Testis (tissue), 5 donors: ENCODE measurements at places on chromosomes 12 and 14.

GRCh38 chr14:30214461-30215090, 286.9 kb upstream of the PRKD1 start:
- peak; percentile 40 for DNase-seq

DNA sequence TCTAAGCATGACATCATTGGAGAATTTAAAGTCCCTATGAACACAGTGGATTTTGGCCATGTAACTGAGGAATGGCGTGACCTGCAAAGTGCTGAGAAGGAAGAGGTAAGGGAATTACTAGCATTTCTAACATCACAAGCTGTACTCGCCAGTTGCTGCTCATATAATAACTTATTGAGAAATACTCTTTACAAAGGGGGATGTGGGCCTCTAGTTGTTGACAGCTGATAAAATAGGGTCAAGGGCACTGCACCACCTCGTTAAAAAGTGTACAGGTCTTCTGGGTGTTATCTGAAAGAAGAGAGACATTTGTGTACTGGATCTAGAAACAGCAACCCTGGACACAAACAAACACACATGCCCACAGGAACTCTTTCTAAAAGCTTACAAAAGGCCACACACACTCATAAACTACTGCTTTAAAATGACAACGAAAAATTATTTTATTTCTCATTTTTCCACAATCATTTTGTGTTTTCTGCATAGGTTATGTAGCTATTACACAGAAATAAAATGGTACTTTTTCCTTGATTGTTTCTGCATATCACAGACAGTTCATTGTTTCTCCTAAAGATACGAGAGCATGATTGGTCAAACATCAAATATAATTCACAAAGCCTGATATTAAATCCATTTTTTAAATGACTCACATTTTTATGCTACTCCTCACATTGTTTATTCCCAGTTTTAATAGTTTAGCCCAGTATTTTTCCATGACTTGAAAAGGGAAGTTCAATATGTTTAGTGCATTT, 391.1 kb downstream of the PAWR start:
- DNase-seq, result no peak

- no peak for DNase-seq
Measured at GRCh38 chr12:104627231-104627989, 170.7 kb downstream of the CHST11 start.

DNA sequence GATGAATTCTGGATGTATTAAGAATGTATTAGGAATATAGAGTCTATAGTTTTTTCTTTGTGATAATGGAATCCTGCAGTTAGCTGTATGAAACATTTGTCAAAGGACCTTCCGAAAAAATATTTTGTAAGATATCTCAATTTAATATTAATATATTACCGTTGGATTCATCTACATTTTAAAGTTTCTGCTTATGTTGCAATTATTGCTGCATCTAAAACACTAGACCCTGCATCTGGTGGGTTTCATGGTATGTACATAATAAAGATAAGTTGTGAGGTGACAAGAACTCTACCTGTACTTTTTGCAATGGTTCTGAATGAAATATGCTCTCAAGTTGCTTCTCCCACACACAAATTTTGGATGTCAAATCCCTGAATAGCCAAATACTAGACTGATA, 565.9 kb upstream of the FBXO33 start:
- DNase-seq, result no peak

- peak; percentile 67 for DNase-seq
Measured at GRCh38 chr12:50765095-50765911, 1.4 kb downstream of the ATF1 start.

- DNase-seq, result no peak
Measured at GRCh38 chr14:30681752-30682355, 59.7 kb downstream of the SCFD1 start.

GRCh38 chr12:25829192-25829591, 129.3 kb upstream of the RASSF8 start:
- DNase-seq, result no peak

- DNase-seq, result no peak
Measured at GRCh38 chr12:69469854-69470188, 367 bp upstream of the FRS2 start.

DNA sequence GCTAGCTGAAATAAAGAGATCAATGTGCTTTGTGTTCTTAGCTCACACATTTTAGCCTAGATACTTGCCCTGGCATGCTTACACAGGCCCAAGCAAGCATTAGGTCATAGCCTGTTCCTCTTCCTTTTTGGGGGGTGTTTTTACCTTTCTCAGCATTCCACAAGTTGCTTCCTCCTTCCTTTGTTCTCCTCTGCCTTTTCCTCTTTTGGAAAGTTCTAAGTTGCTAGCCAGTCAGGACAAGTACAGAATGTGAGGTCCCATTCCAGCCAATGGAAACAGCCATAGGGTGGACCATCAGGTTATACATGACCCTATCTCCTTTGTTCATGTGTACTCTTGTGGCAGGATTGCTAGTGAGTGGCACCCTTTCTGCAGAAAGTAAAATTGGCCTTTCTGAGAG, 154.9 kb downstream of the RASSF9 start:
- DNase-seq, result no peak

DNA sequence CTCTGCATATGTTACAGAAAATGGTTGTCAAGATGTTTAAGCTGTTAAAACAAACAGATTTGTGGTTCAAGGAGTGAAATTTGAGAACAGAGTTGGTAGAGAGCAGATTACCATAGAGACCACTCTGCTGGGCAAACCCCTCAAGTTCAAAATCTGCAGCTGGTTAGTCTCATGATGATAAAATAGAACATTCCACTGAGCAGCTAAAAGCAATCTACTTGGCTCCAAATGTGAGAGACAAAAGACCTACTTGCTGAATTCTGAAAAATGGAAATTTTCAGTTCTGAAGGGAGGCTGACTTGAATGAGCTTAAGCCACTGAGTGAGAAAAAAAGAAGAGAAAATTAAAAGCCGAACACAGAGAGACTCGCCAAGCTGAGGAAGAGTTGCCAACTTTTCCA, 519.3 kb downstream of the NOVA1 start:
- DNase-seq, result no peak

- peak; percentile 56 for DNase-seq
Measured at GRCh38 chr14:35405304-35405996, 901 bp upstream of the NFKBIA start.

DNA sequence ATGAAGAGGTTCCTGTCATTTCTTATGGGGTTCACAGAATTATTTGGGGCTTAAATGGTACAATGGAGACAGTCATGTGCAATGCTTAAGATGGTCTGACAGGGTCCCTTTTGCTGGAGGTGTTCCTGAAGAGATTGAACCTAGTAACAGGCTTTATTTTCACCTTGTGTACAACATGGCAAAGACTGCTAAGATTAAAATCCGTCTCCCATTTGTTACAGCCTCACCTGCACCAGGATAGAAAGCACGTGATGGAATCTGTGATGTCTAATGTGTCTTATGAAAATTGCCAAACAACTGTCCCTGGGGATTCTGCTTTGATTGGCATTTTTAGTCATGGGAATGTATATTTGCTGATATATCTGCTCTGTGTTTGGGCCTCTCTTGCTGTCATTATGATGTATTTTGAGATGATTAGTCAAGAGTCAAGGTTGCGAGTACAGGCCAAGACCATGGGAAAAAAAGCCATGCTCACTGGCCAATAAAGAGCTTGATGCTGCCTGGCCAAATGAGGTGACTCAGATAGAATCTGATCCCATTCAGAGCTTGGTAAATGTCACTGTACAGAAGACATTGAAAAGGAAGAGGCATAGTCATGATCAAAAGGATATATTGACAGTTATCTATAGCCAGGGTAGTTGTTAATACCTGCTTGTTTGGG, 96.1 kb downstream of the FLRT2 start:
- DNase-seq, result no peak

DNA sequence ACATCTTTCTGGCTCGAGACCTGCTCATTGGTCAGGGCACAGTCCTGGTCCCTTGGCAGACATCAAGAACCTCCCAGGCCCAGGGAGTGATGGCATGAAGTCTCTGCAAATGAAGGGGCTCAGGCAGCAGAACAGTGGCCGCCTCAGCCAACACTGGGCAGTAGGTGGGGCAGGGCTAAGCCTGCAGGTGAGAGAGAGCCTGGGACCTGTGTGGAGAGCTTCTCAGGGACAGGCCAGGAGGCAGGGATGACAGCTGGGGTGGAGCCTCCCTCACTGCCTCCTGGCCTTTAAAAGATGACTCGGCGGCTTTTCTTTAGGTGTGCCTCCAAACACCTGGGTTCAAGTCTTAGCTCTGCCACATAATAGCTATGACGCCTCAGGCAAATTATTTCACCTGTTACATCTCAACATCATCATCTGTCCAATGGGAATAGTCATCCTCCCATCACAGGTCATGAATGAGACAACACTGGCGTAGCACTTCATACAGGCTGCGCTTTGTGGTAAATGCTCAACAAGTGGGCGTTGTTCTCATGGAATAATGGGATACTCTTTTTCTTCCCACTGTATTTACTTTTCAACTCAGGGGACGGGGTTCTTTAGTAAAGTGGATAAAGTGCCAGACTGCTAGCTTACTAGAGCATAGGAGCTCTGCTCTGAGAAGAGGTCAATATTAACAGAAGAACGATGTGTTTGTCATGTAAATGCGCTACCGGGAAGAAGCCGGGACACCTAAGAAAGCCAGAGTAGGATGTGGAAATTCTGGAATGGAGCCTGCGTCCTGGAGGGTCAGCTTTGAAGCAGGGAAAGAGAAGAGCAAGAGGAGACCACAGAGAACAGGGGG, 277.4 kb downstream of the FOXN3 start:
- DNase-seq, result no peak

- no peak for DNase-seq
Measured at GRCh38 chr14:83529531-83529930, 1995.9 kb upstream of the SEL1L start.

DNA sequence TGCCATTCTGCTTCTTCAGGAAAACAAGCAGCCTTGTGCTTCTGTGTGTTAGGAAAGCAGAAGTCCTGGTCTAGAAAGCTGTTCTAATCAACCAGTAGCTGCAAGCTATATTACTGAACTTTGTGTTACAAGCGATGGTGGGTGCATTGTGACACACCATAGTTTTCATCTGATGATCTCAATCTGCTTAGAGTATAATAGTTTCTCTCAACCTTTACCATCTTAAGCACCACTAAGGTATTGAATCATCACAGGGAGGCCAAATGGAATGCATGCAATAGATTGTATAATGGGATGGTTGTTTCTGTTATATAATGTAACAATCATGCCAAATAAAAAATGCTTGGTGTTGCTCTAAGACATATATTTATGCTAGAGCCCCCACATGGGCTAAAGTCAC, 771.7 kb downstream of the NOVA1 start:
- DNase-seq, result no peak

GRCh38 chr14:81859046-81859445, 325.4 kb upstream of the SEL1L start:
- DNase-seq, result no peak

GRCh38 chr14:51079085-51079484, 15.8 kb downstream of the TRIM9 start:
- no peak for DNase-seq

DNA sequence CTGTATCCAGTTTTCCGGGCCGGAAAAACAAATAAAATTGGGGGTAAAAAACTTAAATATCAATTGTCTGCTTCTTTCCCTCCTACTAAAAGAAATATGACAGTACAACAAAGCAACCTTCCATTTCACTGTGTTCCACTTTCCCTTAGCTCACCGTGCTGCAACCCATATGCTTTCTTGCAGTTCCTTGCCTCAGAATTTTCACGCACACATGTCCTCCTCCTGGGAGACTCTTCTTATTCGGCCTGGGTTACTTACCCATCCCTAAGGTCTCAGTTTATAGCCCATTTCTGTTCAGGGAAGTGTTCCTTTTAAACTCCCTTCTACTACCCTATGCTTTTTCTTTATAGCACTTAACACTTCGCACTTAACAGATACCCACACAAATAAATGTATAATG, 4.5 kb upstream of the MAGOHB start:
- no peak for DNase-seq

DNA sequence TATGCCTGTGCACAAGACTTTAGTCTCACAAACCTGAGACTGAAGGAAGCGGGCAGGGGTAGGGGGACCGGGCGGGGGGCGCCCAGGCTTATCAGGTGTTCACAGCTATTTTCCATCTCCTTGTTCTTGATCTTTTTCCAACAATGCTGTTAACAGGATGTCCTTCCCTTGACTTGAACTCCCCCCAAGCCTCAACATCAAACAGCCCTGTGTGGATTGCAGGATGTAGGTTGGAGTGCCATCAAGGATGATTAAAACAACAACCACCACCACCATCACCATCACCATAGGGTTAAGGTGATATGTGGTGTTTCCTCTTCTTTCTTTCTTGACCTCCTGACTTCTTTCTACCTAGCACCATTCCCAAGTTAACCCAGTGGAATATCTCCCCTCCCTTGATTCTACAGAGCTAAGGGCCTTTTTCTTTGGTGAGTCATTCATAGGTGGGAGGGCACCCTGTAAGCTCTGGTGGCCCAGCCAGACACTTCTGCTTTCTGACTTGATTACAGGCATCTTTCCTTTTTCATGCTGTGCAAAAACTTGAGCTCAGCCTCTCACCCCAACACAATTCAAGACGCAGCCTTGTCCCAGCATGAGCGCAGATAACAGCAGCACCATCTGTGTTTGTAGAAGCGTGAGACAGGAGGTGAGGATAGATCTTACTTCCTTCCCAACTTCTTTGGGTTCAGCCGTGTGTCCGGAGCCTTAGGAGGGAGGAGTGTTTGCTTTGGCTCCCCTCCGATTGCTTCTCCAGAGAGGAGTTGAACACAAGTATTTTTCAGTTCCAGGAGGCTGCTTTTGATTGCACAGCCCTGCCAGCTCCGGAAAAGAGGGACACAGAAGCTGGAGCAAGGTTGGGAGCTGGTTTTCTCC, 26.8 kb downstream of the FLVCR2 start:
- peak; percentile 61 for DNase-seq

DNA sequence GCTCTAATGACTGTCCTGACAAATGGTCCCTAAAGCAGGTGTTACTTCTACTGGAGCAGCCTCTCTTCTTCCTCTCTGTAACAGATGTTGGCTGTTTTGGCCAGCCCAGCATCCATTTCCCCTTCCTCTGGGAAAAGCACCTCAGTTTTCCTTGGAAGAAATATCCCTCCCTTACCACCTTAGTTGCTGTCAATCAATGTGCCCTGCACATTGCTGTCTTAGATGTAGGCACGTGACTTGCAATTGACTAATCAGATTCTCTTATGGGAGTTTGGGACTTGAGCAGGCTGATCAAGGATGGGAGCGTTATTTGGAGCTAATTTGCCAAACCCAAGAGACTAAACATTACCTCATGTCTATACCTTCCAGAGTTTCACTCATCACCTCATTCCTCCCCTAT, 12.0 kb upstream of the TMED2 start:
- no peak for DNase-seq

- DNase-seq, result no peak
Measured at GRCh38 chr12:77218278-77218677, 152.9 kb upstream of the E2F7 start.

DNA sequence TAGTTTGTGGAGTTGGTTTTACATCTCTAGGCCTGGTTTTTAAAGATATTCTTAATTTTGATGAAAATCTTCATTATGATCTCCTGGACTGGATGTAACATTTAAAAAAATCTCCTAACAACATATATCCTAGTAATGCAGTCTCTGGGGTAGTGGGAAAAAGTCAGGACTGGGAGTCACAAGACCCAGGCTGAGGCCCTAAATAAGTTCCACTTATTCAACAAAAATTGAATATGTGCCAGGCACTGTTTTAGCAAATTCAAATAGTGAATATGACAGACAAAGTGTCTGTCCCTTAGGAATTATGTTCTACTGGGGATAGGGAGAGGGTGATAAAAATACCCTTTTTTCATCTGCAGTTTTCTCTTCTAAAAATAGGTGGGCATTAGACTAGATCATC, 248.4 kb downstream of the PAWR start:
- DNase-seq, result no peak

- peak; percentile 25 for DNase-seq
Measured at GRCh38 chr12:52704464-52704863, 1.1 kb upstream of the KRT77 start.

GRCh38 chr14:61129168-61129745, 148.2 kb downstream of the SLC38A6 start:
- DNase-seq, result no peak
